Activated CD8-positive, alpha-beta memory T cell treated with anti-CD3 and anti-CD28 coated beads, Interleukin-2, amount 50 U/mL, for 48 hours (primary cell): ENCODE measurements at places on chromosomes 13 and 19.

GRCh38 chr13:76992548-76993001, 694 bp downstream of the CLN5 start:
- peak; percentile 64 for DNase-seq

- DNase-seq: no peak
These were observed 3.6 kb downstream of the GTPBP3 start for GRCh38 chr19:17340871-17341357.

- DNase-seq: no peak
These were observed 170.3 kb upstream of the ARGLU1 start for GRCh38 chr13:106738186-106738678.

- no peak for DNase-seq
These were observed 57.9 kb upstream of the VSTM2B start for GRCh38 chr19:29467824-29468401.

DNA sequence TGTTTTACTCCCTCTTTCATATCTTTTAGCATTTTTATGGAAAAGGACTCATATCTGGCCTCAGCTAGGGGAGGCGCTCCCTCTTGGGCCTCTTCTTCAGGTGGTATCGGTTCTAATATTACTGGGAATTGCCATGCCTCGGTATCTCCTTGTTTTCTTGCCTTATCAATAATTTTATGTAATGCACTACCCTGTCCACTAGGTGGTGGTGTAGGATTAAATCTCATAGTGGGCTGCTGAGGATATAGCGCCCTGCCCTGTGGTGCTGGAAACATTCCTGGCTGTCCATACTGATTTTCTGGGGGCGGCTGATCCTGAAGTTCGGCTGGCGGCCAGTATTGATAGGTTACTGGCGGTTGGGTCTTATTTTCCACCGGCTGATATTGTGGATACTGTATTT, 35.8 kb downstream of the ZNF420 start:
- DNase-seq: no peak
